T1000 (cell line): ENCODE measurements at places on chromosomes 13 and 19.

DNA sequence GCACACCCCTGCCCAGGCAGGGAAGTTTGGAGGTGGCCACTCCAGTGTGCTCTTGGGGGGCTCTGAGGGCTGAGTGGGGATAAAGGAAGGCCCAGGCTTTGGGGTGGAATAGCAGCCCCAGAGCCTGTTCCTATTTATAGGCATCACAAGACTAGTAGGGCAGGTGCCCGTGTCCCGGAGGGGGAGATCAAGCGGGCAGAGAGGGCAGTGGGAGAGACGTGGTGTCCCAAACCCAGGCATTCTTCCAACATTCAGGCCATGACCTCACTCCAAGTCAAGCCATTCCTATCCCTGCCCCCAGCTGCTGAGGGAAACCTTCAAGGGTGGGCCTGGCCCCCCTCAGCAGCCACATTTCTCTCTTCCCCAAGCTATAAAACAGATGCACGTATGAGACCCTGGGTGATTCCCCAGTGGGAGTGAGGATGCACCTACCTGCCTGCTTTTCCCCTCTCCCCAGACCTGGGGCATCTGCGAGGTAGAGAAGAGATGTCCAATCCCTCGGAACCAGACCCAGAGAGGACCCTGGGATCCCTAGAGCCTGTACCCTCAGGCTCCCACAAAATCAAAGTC, 3.9 kb downstream of the WIZ start:
- no peak for DNase-seq

- DNase-seq, result no peak
These were observed 1.8 kb downstream of the NXNL1 start for GRCh38 chr19:17458970-17459369.

GRCh38 chr19:56405062-56405461, 930 bp downstream of the ZNF583 start:
- DNase-seq, result no peak

- DNase-seq, result no peak
These were observed 3.6 kb downstream of the HTR2A start for GRCh38 chr13:46893221-46893740.

- DNase-seq, result no peak
These were observed 52.5 kb downstream of the C13orf42 start for GRCh38 chr13:51058461-51059167.

GRCh38 chr13:43074824-43075510, 51.6 kb downstream of the DNAJC15 start:
- DNase-seq, result no peak

- no peak for DNase-seq
These were observed 203.6 kb upstream of the NBEA start for GRCh38 chr13:34738254-34738992.

- DNase-seq, result no peak
These were observed 5.4 kb downstream of the RSPH6A start for GRCh38 chr19:45809643-45810159.

GRCh38 chr19:33819506-33819879, 22.8 kb downstream of the KCTD15 start:
- no peak for DNase-seq

- DNase-seq, result no peak
These were observed 254.5 kb upstream of the DACH1 start for GRCh38 chr13:72121466-72121865.

GRCh38 chr19:32876236-32876918, 6.8 kb upstream of the SLC7A9 start:
- DNase-seq, result no peak

- no peak for DNase-seq
These were observed 339.0 kb downstream of the DCT start for GRCh38 chr13:94140511-94140910.

DNA sequence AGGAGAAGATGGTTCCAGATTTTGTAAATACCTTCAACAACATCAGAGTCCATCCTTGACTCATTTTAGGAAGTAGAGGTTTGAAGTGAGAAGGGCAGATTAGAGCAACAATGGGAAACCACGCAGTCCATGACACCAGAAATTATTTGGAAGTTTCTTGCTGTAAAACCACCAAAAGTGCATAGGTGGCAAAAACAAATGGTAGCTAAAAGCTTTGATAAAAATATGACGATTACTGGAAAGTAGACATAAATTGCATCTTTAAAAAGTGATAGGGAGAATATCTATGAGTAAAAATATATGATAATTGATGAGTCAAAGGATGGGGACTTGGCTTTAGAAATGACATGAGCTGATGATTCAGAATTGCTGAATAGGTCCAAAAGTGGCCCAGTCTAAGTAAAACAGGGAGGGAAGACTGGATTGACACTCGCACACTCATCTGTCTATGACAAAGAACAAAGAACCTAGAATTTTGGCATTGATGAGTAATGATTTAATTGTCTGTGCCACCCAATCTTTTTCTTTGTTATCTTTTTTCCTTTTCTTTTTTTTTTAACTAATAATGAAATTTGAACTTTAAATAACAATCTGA, 472.2 kb downstream of the MYO16 start:
- DNase-seq, result no peak

GRCh38 chr19:38615007-38615581, 2.7 kb downstream of the MAP4K1 start:
- DNase-seq, result no peak

DNA sequence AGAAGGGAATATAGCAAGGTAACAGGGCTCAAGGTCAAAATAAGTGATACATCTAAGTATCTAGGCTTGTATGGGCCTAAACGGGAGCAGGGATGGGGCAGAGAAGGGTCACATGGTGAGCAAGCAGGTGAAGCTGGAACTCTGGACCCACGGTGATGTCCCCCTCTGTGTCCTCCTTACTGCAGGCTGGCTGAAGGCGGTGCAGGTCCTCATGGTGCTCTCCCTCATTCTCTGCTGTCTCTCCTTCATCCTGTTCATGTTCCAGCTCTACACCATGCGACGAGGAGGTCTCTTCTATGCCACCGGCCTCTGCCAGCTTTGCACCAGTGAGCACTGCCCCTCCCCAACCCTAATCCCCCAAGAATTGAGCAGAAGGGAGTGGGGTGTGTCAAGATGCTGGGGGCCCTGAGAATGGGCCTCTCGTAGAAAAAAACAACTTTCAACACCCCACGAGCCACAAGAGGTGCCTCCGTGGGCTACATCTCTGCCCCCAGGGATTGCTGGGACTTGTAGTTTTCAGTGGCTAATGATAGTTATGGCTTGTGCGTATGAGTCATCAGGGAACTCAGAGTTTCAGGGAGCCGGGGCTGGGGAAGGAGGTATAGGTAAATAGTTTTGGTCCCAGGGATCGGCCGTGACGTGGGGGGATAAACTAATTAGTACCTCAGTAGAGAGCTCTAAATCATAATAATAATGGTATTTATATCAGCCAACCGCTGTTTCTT, 4.0 kb downstream of the EMP3 start:
- DNase-seq, result no peak

DNA sequence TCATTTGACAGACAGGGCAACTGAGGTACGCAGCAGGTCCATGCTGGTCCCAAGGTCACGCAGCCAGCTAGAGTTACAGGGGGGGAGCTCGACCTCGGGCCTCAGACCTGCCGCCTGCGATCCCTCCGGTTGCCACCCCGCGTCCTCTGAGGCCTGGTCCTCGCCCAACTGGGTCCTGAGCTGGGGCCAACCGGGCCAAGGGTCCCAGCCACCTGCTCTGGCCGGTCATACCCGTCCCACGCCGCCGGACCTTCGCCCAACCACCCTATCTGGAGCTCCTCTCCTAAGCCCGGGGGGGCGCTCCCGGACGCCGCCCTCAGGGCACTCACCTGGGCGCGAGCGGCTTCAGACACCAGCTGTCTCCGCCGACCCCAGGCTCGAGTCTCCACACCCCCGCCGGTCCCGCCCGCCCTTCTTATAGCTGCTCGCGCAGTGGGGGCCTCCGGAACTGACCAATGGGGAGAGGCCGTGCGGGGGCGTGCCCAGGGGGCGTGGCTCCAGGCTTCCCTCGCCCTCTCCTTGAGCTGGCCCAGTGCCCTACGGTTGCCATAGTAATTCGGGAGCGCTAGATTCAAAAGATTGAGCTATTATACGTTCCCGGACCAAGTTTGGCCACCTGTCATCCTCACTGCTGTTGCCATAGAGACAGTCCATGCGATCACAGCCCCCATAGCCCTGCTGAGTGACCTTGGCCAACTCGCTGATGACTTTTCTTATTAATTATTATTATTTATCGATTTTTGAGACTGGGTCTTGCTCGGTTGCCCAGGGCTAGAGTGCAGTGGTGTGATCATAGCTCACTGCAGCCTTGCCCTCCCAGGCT, at the start of gene PLIN5:
PLIN5 (minus strand) TSS at position 389 of the 823 bp plus-strand sequence. CDS start 1,150 bp downstream, outside the sequence.
- DNase-seq, result no peak

- no peak for DNase-seq
These were observed 263.3 kb downstream of the COG6 start for GRCh38 chr13:39918620-39919236.

- DNase-seq, result no peak
These were observed 4.4 kb upstream of the SACS start for GRCh38 chr13:23437916-23438315.
